ENCODE measurements at places on chromosomes 12 and 14. TPM values are rescaled to one million over a fixed set of nuclear protein-coding genes. Genes with fewer than 3 reads are reported as not detected.

Gene ACOT4
- total RNA-seq, result 2.7 TPM

Gene MIPOL1
- 12.8 TPM for total RNA-seq

Gene HOXC11
- total RNA-seq, result 17.0 TPM

Gene AKAP6
- 0.82 TPM for total RNA-seq

Gene PPP1R3E
- total RNA-seq, result 8.8 TPM

- DNase-seq, result no peak
Measured at GRCh38 chr12:49705479-49706134, 1.6 kb downstream of the FMNL3 start.

- DNase-seq, result no peak
Measured at GRCh38 chr12:664075-664778, 982 bp upstream of the NINJ2 start.

GRCh38 chr14:57785058-57785457 is 80.8 kb downstream of the SLC35F4 start:
- DNase-seq, result no peak

- no peak for DNase-seq
Measured at GRCh38 chr12:25710128-25710527, 157.0 kb upstream of the LMNTD1 start.

GRCh38 chr12:75672200-75672599 is 160.8 kb upstream of the KRR1 start:
- DNase-seq, result no peak

- DNase-seq, result no peak
Measured at GRCh38 chr14:30214461-30215090, 286.9 kb upstream of the PRKD1 start.
